ENCODE measurements at places on chromosomes 3 and 15.

DNA sequence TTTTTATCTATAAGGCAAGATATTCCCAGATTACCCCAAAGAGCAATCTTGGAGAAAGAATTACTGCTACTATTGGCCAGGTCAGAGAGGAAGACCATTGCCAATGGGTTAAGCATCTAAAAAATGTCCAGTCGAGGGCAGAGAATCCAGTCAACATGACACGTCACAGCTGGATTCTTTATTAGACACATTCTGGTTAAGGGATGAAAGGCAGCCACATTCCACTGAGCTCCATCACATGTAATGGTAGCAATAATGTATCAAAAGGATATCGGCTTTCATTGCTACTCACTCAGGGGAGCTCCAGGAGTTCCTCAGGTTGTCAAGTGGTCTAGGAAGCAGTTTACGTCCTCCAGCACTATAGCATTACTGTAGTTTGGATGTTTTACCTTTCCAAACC is 421.1 kb downstream of the PLOD2 start:
- no peaks in the 10 kb centered on the region for H3K4me1 ChIP-seq
- H3K4me3 ChIP-seq = no peak overlapping the region
- H3K27me3 ChIP-seq = no peaks in the 10 kb centered on the region
- no peaks in the 10 kb centered on the region for H3K36me3 ChIP-seq
- no peak overlapping the region for H3K27ac ChIP-seq

- peak within 1 kb of the TSS; percentile 91 for H3K4me3 ChIP-seq
- H3K27me3 ChIP-seq = no peaks in the 10 kb centered on the region
- peak; percentile 99 for DNase-seq
- H3K4me1 ChIP-seq = peaks cover 15% of the 10 kb centered on the region
Observed at GRCh38 chr15:68820295-68821189, at the start of gene ANP32A. TSS of gene ANP32A (minus strand) at chr15:68820895. CDS start at chr15:68820751, 144 bp downstream.

- H3K27me3 ChIP-seq = no peaks in the 10 kb centered on the region
- no peaks in the 10 kb centered on the region for H3K36me3 ChIP-seq
- H3K4me3 ChIP-seq = no peak overlapping the region
- no peak overlapping the region for H3K27ac ChIP-seq
- no peak for DNase-seq
Observed at GRCh38 chr3:42166662-42167300, 75.6 kb downstream of the TRAK1 start.

DNA sequence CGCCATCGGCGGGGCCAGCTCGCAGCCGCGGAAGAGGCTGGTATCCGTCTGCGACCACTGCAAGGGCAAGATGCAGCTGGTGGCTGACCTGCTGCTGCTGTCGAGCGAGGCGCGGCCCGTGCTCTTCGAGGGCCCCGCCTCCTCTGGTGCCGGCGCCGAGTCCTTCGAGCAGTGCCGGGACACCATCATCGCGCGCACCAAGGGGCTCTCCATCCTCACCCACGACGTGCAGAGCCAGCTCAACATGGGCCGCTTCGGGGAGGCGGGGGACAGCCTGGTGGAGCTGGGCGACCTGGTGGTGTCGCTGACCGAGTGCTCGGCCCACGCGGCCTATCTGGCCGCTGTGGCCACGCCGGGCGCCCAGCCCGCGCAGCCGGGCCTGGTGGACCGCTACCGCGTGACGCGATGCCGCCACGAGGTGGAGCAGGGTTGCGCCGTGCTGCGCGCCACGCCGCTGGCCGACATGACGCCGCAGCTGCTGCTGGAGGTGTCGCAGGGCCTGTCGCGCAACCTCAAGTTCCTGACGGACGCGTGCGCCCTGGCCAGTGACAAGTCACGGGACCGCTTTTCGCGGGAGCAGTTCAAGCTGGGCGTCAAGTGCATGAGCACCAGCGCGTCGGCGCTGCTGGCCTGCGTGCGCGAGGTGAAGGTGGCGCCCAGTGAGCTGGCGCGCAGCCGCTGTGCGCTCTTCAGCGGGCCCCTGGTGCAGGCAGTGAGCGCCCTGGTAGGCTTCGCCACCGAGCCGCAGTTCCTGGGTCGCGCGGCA is 1.8 kb downstream of the TLNRD1 start:
- H3K4me1 ChIP-seq = peaks cover 11% of the 10 kb centered on the region
- H3K4me3 ChIP-seq = peak overlapping the region; percentile 92
- H3K27ac ChIP-seq = peak overlapping the region; percentile 83

GRCh38 chr3:34570916-34571705 is 772.7 kb downstream of the PDCD6IP start:
- no peak for DNase-seq
- no peak overlapping the region for H3K27ac ChIP-seq
- H3K36me3 ChIP-seq = no peaks in the 10 kb centered on the region
- H3K4me3 ChIP-seq = no peak overlapping the region
- no peaks in the 10 kb centered on the region for H3K4me1 ChIP-seq
- H3K27me3 ChIP-seq = no peaks in the 10 kb centered on the region

- H3K27me3 ChIP-seq = no peaks in the 10 kb centered on the region
- DNase-seq = no peak
- no peaks in the 10 kb centered on the region for H3K4me1 ChIP-seq
- no peak overlapping the region for H3K4me3 ChIP-seq
- H3K36me3 ChIP-seq = no peaks in the 10 kb centered on the region
Observed at GRCh38 chr3:21847005-21847404, 96.0 kb upstream of the ZNF385D start.
